Activated naive CD4-positive, alpha-beta T cell treated with anti-CD3 and anti-CD28 coated beads, Interleukin-2, amount 50 U/mL, for 72 hours (primary cell): ENCODE measurements at places on chromosomes 7 and 10. TPM values are rescaled to one million over a fixed set of nuclear protein-coding genes. Genes with fewer than 3 reads are reported as not detected.
A peak's percentile ranks its signal among the peaks of the same experiment; 100 is the strongest.

DNA sequence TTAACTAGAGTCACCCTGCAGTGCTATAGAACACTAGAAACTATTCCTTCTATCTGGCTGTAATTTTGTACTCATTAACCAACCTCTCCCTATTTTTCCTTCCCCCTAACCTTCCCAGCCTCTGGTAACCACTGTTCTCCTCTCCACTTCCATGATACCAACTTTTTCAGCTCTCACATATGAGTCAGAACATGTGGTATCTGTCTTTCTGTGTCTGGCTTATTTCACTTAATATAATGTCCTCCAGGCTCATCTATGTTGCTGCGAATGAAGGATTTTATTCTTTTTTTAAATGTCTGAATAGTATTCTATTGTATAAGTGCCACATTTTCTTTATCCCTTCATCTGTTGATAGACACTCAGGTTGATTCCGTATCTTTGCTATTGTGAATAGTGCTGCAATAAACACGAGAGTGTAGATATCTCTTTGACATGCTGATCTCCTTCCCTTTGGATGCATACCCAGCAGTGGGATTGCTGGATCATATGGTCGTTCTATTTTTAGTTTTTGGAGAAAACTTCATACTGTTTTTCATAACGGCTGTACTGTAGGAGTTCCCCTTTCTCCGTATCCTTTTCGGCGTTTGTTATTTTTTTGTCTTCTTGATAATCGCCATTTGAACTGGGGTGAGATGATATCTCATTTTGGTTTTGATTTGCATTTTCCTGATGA, 101.4 kb downstream of the FAM107B start:
- no peak for DNase-seq

DNA sequence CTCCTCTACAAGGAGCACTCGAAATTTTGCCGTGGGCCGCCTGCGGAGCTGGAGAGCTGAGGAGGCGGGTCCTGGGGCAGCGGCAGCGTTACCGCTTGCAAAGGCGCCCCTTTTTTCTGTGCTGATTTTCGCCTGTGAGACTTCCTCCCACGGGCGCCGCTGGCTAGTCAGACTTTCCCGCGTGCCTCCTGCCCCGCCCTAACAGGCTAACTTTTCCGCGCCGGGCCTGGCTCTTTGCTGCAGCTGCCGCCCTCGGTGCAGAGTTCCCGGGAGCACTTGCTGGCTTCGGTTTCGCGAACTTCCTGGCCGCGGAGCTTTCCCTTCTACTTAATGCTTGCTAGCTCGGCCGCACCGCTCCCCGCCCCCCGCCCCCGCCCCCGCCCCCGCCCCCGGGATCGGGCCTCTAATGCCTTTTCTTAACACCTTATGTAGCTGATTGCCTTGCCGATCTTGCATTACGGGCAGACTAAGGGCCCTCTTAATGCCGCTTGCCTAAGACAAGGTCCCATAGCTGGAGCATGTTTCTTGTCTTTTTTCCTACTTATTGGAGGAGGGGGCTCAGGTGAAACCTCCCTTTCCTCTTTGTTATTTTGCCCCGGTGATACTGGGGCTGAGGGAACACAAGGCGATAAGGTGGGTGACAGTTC, 37.9 kb upstream of the RASGEF1A start:
- DNase-seq: peak; percentile 43

GRCh38 chr7:108415821-108416536, 40.3 kb downstream of the NRCAM start:
- peak; percentile 25 for DNase-seq

DNA sequence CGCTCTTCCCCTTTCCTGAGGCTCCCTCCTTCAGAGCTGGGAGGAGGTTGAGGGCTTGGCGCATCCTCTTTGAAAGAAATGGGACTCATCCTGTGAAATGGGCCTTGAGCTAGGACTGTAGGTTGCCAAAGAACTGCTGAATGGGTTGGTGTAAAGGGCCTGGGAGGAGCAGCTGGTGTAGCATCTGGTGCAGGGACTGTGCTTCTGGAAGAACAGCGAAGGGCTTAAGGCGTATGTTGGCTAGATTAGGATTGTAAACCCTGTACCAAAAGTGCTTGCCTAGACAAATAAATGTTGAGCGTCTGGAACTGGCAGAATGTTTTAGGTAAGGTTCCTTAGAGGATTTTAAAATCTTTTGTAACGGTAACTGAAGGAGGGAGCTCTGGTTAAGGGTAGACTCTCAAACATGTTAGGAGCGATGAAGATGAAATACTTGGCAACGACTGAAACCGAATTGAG, 563 bp downstream of the STAM start:
- no peak for DNase-seq

- no peak for DNase-seq
Measured at GRCh38 chr10:3911713-3912442, 126.9 kb upstream of the KLF6 start.

GRCh38 chr10:124032971-124033886, 60.2 kb downstream of the CHST15 start:
- no peak for DNase-seq

GRCh38 chr7:140659856-140660255, 12.9 kb upstream of the ADCK2 start:
- no peak for DNase-seq

- DNase-seq: no peak
Measured at GRCh38 chr10:28915989-28916588, 238.8 kb downstream of the BAMBI start.

DNA sequence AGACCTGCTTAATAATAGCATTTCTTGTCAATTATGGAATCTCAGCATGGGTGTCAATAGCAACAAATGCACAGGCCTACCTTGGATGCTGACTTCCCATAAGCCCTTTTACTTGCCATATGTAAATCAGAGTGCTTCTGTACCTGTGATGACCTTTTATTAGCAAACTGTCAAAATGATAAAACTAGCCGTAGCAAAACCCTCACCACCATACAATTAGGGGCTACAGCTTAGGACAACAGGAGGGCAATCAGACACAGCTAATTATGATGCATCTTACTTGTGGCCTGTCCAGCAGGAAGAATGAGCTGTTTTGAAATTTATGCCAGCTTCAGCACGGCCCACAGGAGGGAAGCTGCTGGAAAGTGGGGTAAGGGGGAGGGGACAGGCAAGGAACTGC, 201.6 kb downstream of the TAX1BP1 start:
- no peak for DNase-seq

GRCh38 chr10:87092861-87093631, 1.6 kb downstream of the GLUD1 start:
- DNase-seq: peak; percentile 46

DNA sequence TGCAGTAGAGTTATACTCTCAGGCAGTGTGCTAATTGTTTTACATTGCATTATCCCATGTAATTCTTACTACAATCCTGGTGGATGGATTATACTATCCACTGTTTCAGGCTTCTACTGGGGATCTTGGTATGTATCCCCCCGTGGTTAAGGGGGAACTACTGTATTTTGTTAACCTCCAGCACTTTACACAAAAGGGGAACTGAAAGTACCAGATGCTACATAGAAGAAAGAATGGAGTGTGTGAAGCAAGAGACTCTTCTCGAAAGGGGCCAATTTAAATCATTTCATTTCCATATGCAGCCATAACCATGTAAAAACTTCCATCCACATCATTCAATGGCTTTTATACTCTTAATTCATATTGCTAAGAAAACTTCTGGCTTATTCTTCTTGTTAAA, 69.4 kb downstream of the C1GALT1 start:
- DNase-seq: no peak

DNA sequence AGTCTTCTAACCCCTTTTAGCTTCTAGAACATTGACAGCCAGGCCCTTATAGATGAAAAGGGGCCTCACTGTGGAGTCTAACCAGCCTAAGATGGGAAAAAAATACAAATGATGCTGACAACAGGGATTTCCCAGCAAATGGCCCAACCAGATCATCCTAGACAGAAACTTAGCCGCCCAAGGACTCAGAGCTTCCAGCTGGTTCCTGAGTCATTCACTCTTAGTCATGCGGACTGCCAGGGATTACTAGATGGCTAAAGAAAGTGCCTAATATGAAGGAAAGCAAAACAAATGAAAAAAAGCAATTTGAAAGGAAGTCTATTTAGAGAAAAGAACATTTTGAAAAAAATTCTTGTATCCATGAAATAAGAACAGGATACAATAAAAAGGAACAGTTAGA, 23.7 kb downstream of the TSPAN14 start:
- DNase-seq: no peak

DNA sequence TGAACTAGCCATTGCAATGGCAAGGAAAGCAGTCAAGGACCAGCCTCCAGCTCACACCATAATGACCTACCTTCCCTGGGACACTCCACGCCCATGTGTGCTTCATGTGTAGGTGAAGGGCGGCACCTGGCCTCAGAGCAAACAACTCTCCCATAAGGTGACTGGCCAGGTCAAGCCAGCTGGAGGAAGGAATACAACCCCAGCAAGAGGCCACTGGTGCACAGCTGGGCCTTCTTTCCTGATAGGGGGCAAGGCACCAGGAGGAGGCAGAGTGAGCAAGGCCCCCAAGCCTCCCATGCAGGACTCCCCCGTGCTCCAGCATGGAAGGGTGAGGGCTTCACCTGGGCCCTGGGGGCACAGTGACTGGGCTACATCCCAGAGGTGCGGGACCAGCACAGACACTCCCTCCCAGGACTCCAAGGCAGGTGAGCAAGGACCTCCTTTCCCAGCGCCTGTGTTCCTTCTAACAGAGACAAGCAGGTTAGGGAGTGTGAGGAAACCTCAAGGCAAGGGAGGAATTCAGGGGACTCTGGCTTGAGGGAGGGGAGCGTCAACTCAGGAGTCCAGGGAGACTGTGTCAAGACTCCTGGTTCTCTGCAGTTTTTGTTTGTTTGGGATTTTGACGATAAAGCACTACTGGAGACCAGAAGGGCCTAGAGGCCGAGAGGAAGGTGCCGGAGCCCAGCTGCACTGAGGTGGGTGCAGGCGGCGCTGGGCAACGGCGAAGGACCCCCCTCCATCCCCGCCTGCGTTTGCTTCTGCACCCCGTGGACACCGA, 1.7 kb downstream of the PTPRN2 start:
- DNase-seq: no peak

GRCh38 chr10:4189281-4189680, 404.3 kb upstream of the KLF6 start:
- DNase-seq: no peak

GRCh38 chr7:1741751-1742554, 71.9 kb downstream of the ELFN1 start:
- DNase-seq: no peak

DNA sequence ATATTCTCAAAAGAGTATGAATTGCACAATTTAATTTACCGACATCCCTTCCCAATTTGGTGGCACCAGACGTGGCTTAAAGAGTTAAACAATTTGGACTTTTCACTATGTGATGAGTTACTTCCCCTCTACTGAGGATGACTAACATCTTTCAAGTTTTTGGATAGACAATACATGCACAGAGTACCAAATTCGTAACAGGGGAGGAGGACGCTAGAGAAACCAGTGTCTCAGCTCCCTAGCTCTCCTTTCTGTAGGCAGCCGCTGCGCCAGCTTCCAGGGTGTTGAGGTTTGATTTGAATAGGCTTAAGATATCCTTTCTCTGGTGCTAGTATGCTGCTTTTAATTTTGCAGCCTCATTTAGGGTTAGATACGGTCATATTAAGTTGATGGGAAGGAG, 69.2 kb downstream of the GNA12 start:
- no peak for DNase-seq

- DNase-seq: no peak
Measured at GRCh38 chr7:4033996-4034395, 648.1 kb upstream of the FOXK1 start.

- DNase-seq: peak; percentile 76
Measured at GRCh38 chr10:80356563-80356988, at the start of the genes DYDC1 and DYDC2. TSS of gene DYDC1 (minus strand) at chr10:80356755. CDS start at chr10:80352601, 4,154 bp downstream. TSS of gene DYDC2 (plus strand) at chr10:80356781. CDS start at chr10:80362444, 5,663 bp downstream.

LLCFC1 gene
- not detected for total RNA-seq

XRCC2 gene
- total RNA-seq: 11.5 TPM

MALRD1 gene
- not detected for total RNA-seq

SSC4D gene
- total RNA-seq: 0.61 TPM

C1QL3 gene
- total RNA-seq: 0.20 TPM

NKX1-2 gene
- not detected for total RNA-seq
